ENCODE measurements at places on chromosomes 11 and 22.

DNA sequence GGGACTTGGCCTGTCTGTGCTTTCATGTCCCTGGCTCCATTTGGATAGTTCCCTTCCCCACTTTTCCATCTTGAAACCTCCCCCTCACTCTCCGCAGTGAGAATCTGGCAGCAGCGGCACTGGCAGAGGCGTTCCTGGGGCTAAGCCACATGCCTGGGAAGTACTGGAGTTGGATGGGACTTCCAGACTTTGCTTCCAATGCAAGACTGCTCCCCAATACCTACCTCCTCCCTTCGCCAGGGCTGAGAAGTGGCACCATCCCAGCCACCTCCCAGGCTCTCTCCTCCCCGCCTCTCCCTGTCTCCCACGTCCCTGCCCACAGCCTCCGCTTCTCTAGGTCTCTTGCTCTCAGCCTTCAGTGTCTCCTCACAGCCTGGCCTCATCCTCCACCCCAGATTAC lies 16.6 kb downstream of the TST start:
- no peak for DNase-seq

- peak; percentile 80 for DNase-seq
Measured at GRCh38 chr11:46298699-46299433, 21.4 kb downstream of the CREB3L1 start.

- no peak for DNase-seq
Measured at GRCh38 chr11:116167706-116168458, 604.9 kb downstream of the BUD13 start.

- no peak for DNase-seq
Measured at GRCh38 chr11:65352783-65353182, 1.8 kb upstream of the TIGD3 start.

GRCh38 chr11:111762981-111763643 lies 3.1 kb downstream of the PPP2R1B start:
- no peak for DNase-seq

DNA sequence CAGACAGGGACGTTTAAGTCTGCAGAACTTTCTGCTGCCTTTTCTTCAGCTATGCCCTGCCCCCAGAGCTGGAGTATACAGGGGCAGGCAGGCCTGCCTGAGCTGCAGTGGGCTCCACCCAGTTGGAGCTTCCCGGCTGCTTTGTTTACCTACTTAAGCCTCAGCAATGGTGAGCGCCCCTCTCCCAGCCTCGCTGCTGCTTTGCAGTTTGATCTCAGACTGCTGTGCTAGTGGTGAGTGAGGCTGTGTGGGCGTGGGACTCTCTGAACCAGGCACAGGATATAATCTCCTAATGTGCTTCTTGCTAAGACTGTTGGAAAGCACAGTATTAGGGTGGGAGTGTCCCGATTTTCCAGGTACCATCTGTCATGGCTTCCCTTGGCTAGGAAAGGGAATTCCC lies 38.5 kb downstream of the NELL1 start:
- no peak for DNase-seq

- no peak for DNase-seq
Measured at GRCh38 chr22:25716637-25717036, 25.4 kb upstream of the MYO18B start.

DNA sequence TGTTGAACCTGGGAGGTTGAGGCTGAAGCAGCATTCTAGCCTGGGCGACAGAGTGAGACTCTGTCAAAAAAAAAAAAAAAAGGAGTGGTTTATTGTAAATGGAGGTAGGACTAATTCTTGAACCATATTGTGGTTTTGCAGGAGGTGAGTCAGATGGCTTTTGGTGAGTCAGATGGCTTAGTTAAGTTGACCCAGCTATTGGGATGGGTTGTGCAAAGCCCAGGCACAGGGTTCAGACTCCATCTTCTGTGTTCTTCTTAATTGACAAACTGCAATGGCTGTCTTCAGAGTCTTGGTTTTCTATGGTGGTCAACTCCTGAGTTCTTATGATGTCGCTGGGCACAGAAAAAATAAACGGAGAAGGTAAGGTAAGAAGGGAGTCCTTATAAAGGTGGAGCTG lies 182.7 kb downstream of the ADAMTS15 start:
- DNase-seq, result peak; percentile 96

- peak; percentile 27 for DNase-seq
Measured at GRCh38 chr11:104163100-104164027, 583 bp downstream of the PDGFD start.

GRCh38 chr22:19885841-19886592 lies 31.3 kb upstream of the GNB1L start:
- no peak for DNase-seq

DNA sequence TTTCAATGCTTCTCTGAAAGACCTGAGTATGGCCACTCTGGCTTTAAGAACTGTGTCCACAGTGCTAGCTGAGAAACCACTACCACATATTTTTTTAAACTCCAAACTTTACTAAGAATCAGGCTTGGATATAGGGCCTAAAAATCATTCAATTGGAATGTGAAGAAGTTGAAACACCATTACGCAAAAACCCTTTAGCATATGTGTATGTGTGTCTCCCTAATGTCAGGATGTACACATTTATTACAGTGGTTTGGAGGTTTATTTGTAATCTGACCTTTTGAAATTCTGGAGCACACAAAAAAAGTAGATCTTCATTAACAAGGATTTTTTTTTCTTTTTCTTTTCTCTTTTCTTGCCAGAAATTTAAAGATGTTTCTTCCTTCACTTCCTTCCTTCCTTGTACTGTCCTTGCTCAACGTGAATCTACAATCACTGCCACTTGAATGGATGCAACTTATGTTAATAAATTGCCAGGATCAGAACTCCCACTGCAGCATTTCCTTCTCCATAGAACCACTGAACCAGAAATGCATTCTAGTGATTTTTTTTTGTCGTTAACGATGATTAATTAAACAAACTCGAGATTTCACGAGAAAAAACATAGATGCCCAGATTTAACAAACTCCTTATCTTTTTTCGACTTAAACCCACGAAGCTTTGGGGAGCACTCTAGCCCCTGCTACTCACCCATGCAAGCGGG lies 3.1 kb upstream of the ADM start:
- DNase-seq, result peak; percentile 63

DNA sequence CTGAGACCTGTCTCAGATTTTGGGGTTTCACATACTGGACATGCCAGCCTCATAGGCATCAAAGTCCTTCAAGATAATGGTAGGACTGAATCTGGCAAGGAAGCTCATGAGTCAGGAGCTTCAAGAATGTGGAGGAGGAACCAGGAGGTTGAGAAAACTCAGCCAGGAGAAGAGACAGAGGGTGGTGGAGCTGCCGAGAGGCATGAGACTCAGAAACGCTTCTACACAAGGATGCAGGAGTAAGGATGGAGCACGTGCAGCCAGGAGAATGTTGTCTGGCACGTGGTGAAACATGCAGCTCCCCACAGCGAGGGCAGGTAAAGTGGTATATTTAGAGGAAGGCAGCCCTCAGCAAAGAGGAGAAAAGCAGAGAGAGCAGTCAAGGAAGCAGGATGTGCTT lies 148.7 kb upstream of the ISX start:
- DNase-seq, result no peak

- no peak for DNase-seq
Measured at GRCh38 chr11:69240332-69241074, 53.5 kb upstream of the MYEOV start.

GRCh38 chr11:84524422-84525051 lies 1102.6 kb downstream of the DLG2 start:
- peak; percentile 23 for DNase-seq

DNA sequence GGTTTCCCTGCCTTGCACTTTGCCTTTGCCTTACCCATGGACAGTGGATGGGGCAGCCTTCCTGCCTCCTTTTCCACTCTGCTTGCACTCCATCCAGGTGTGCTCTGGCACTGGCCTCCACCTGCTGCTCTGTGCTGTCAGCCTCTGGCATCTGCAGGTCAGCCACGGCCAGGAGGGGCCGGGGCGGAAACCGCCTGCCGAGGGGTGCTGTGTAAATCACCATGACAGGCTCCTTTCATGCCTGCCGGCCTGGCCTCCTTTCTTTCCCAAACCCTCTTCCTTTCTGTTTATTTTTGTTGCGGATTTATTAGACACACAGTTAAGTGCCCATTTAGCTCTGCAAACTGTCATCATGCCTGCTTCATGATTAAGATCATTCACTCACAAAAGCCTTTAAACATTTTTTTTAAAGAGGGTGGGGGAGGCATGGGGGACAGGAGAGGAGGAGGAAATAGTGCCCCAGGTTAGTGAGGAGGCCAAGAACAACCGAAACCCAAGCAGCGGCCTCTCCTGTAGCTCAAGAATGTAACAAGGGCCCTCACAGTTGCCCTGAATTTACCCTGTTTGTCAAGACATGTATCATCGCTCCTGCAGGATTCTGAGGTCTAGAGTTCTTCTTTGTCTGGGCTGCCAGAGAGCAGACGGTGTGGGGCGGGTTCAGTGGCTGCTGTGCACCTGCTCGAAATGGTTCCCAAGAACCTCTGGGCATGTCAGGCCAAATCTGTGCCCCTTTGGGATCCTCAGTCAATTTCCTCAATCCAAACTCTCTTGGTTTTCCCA lies 83.3 kb downstream of the BARX2 start:
- DNase-seq, result no peak

DNA sequence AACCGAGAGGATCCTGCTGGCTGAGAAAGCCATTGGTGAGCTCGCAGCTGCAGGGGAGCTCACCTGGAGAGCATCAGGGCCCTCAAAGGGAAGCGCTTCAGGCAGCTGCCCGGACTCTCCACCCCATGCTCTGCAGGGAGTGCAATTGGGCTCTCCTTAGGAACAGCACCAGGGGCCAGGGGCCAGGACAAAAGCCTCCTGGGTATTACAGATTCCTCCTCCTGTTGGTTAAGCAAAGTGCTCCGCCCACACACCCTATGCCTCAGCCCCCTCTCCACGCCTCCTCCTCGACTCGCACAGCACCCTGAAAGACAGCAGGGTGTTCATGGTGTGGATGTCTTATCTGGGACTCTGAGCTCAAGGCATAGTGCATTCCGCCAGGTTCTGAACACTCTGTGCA lies 139.9 kb downstream of the SHANK2 start:
- DNase-seq, result no peak

DNA sequence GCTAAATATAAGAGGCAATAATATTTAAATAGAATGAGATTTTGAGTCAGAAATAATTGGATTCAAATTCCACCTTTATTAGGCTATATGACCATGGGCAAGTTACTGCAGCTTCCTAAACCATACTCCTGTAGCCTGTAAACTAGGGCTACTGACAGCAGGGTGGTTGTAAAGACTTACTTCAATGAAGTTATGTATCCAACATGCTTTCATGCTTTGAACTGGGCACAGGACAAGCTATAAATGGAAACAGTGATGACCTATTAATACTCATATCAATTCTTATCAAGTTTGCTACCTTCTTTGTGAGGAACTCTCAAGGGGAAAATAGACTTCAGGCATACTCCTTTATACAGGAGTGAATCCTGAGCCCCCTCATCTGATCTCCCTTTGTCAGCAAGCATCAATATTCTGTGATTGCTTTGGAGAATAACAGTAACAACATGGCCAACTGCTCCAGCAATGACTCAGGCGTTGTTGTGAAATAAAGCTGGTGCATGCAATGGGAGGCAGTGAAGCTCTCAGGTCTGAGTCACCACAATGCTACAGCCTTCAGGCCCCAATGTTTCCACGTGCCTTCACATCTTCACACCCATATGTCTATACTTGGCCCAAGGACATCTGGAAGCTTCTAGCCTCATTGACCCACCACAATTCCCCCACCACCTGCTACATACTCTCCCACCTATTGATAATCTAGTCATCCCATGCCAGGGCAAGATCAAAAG lies 102.5 kb downstream of the KCNA4 start:
- DNase-seq, result no peak

DNA sequence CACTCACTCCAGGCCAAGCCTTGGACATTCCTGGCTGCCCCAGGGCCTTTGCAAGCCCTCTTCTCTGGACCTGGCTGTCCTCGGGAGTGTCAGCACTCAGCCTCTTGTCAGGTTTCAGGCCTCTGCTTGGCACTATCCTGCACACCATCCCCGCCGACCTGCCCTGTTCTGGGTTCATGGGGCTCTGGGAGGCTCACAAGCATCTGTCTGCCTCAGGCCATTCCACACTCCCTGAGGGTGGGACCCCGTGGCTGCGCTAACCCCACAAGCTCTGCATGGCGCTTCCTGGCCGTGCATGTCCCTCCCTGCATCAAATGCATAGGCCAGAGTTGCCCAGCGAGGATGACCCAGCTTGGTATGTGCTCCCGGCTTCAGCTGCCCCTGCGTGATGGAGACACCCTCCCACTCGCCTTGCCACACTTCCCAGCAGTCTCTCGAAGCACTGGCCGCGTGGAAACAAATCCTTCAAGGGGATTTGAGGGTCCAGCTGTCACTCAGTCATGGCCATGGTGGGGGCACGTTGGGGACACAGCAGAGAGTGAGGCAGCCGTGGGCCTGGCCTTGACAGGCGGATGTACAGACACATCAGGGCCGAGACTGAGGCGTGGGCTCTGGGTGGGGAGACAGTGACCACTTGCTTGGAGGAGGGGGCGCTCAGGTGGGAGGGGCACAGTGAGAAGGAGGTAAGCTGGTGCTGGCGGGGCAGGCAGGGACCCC lies 87.3 kb downstream of the KCNQ1 start:
- DNase-seq, result no peak

GRCh38 chr11:118002541-118003423 lies 16.6 kb downstream of the IL10RA start:
- no peak for DNase-seq

GRCh38 chr22:50400406-50400805 lies 57.3 kb downstream of the PPP6R2 start:
- DNase-seq, result no peak

GRCh38 chr22:23217171-23218052 lies 37.1 kb downstream of the BCR start:
- DNase-seq, result no peak

DNA sequence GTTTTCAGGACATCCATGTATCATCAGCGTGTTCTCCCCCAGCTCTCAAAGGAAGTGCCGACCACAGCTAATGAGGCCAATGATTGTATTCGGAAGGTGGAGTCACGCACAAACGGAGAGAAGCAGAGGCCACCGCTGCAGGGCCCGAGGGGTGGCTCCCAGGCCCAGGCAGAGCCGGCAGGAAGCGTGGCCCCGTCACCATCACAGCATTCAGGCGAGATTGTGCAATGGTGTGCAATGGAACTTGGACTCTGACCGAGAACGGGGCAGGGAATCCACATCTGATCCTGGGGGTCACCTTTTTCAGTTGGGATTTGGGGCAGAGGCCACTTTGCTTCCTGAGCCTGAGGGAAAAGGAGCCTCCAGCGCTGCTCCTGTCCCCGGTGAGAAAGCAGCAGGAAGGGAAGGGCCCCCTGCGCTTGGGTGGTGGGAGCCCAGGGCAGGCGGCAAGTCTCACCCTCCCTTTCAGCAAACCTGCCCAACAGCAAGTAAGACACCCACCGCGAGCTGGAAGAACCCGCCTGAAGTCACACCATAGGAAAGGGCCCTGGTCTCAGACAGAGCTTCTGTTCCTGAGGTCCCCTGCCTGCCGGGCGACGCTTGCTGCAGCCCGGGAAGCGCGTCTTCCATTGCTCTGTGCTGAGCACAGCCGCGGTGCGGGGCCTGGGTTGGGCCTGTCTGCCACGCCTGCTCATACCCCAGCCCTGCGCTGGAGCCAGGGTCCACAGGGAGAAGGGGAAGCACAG lies 1430.7 kb downstream of the BRD1 start:
- no peak for DNase-seq

- no peak for DNase-seq
Measured at GRCh38 chr11:342328-342727, 21.7 kb upstream of the IFITM3 start.

- DNase-seq, result no peak
Measured at GRCh38 chr11:78312712-78313111, 104.9 kb downstream of the GAB2 start.

- DNase-seq, result no peak
Measured at GRCh38 chr11:112260490-112260889, at the start of gene PLET1. Gene PLET1 (minus strand): TSS chr11:112260860. CDS start chr11:112260589, 271 bp downstream.
